ENCODE measurements at places on chromosomes 5 and 9.

- DNase-seq: no peak
Observed at GRCh38 chr5:101838435-101838834, 457.6 kb downstream of the SLCO4C1 start.

- DNase-seq: no peak
Observed at GRCh38 chr5:134649163-134649835, 714 bp downstream of the SEC24A start.

GRCh38 chr5:10563110-10563944, 543 bp upstream of the ANKRD33B start:
- DNase-seq: peak; percentile 20

DNA sequence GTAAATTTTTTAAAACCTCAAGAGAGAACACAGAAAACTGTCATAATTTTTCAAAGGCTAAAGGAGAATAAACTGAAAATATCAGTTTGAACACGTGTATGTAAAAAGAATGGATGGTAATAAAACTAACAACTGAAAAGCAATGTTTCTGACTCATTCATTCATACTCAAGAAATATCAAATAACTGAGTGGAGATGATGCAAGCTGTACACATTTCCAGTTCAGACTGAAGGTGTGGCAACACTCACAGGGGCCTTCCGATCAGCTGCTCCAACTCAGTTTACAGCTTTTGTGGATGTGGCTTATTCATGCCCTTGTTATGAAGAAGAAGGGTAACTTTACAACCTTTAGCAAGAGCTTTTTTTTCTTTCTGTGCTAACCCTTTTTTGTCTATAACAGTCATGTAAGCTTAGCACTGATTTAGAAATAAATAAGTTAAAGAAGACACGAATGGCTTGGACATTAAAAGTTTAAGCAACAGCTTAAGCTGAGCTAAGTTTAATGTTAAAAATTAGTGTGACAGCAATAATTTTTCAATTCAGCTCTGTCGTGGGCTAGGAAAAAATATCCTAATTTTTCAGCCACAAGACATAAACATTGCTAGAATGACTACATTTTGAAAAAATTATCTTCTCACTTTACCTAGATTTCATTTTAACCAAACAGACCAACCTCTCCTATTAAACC, 453.5 kb downstream of the RAB3C start:
- peak; percentile 91 for DNase-seq

DNA sequence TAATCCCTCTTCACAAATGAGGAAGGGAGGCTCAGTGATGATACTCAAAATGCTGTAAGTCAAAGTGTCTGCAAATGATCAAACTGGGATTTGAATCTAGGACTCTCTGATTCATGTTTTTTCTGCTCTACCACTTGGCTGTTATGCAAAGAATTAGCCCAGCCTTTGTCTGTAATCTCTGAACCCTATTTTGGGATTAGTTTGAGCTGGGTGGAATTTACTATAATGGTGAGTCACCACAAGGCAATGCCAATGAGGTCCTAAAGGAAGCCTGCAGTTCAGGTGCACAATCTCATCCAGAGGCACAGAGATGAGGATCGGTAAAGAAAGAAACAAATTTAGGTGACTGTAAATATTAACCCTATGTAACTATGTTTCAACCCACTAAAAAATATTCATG, 29.2 kb downstream of the RFK start:
- peak; percentile 28 for DNase-seq

DNA sequence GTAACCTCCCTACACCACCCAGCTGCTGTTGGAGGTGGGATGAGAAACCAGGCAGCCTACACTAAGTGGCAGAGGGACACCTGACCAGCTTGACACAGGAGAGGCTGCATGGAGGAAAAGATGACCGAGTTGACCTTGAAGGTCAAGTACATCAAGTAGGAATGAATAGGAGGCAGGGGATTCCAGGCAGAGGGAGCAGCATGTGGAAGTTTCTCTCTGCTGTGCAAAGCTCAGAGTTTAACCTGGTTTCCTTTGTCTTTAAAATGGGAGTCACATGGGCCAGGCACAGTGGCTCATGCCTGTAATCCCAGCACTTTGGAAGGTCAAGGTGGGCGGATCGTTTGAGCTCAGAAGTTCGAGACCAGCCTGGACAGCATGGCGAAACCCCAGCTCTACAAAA, 32.6 kb downstream of the SPRY4 start:
- DNase-seq: no peak

All from brain microvascular endothelial cell (primary cell).